ENCODE measurements at places on chromosomes 2 and 18. TPM values are rescaled to one million over a fixed set of nuclear protein-coding genes. Genes with fewer than 3 reads are reported as not detected.

KCNG2 gene
- 0.96 TPM for total RNA-seq

ASXL3 gene
- total RNA-seq, result 0.65 TPM

CIDEA gene
- total RNA-seq, result 132 TPM

TANC1 gene
- 26.4 TPM for total RNA-seq

GCG gene
- not detected for total RNA-seq

TMEM198 gene
- total RNA-seq, result 6.2 TPM

WNT10A gene
- total RNA-seq, result 0.36 TPM

L3MBTL4 gene
- total RNA-seq, result 8.4 TPM

CRYGB gene
- total RNA-seq, result not detected

CHRNG gene
- not detected for total RNA-seq

TUBA3D gene
- total RNA-seq, result not detected

ZDBF2 gene
- 11.5 TPM for total RNA-seq

OSR1 gene
- 148 TPM for total RNA-seq

ANKRD44 gene
- total RNA-seq, result 19.6 TPM

LINC00305 gene
- total RNA-seq, result not detected

SCN7A gene
- total RNA-seq, result 4.8 TPM

PCARE gene
- not detected for total RNA-seq

LGALSL gene
- 10.6 TPM for total RNA-seq

REG1B gene
- total RNA-seq, result not detected

PRSS56 gene
- total RNA-seq, result not detected

MITD1 gene
- 29.7 TPM for total RNA-seq

GPN1 gene
- 32.5 TPM for total RNA-seq

MTA3 gene
- total RNA-seq, result 26.4 TPM

All from omental fat pad (tissue), 4 donors.